ENCODE measurements at places on chromosomes 6 and 20.

DNA sequence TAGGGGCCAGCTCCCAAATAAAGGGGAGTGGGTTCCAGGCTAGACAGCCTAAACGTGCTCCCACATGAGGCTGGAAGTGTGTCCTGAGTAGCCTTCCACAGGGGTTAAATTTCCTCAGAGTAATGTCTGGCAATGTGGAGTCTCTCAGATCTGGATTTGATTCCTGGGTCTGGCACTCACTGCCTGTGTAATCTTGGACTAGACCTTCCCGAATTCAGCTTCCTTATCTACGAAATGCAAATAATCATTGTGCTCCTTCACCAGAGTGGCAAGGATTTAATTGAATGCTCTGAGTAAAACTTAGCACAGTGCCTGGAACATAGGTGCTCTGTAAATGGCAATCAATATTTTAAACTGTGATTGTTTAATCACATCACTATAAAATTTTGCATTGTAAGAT is 114.4 kb downstream of the SLX4IP start:
- no peak for DNase-seq

- no peak for DNase-seq
Observed at GRCh38 chr20:8388141-8388540, 256.1 kb downstream of the PLCB1 start.

GRCh38 chr20:13878566-13878965 is 93.7 kb downstream of the NDUFAF5 start:
- no peak for DNase-seq

DNA sequence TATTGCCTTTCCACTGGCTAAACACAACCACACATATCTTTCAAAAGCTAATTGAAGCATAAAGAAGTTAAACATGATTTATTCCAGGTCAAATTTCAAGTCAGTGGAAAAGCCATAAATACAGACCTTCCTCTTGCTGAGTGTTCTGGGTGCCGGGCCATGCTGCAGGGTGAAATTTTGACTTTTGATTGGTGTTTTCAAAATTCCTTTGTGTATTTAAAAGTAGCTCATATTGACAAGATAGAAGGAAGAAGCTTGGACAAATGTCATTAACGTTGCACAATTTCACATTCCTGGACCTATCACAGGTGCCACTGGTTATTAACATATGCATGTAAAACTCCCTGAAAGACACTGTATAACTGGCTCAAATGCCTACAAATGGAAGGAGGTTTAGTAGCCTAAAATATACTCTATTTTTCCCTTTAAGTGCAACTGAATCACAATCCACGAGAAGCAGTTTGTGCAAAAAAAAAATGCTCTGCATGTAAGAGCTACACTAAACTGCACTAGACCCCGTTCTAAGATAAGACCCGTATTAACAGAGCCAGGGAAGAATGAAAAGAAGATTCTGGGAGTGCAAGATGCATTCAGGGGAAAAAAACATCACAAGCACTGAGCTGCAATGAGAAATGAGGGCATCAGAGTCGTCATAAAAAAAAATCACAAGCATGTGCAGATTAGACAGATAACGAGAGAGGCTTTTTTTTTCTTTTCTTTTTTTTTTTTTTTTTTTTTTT is 30.4 kb downstream of the ATXN1 start:
- no peak for DNase-seq

- DNase-seq, result no peak
Observed at GRCh38 chr6:15501826-15502445, 160.9 kb downstream of the DTNBP1 start.

DNA sequence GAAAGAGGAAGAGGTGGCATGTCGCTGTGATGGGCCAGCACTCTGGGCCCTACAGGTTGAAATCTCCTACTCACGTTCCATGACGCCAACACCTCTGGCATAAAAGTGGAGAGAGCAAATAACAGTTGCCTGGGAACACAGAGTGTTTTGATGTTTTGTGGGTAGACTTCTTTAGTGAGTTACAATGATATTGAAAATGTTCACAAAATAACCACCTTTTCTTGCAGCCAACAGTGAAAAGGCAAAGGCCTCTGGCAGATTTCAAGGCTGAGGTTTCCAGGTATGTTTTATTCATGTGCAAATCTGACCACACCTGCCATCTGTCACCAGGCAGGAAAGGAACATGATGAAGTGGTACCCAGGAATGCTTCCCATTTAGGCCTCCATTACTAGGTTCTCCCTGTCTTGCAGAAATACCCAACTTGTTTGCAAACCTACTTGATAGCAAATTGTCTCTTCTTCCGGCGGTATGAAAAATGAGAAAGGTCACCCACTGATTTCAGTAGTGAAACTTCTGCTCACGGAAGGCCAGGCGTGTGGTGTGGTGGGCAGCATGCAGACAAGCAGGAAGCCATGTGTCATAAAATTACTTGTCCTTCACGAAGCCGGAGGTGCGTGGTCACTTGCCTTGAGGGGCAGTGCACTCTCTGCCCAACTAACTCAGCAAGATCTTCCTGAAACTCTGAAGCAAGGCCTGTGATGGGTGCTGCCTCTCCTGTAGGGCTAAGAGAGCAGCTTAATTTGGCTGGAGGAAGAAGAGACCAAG is 299.1 kb upstream of the PRDM1 start:
- DNase-seq, result no peak

GRCh38 chr6:42450477-42451332 is 1.0 kb downstream of the TRERF1 start:
- no peak for DNase-seq

- DNase-seq, result peak; percentile 30
Observed at GRCh38 chr6:2764610-2765165, 505 bp upstream of the WRNIP1 start.

GRCh38 chr20:760751-761417 is 7.4 kb downstream of the SLC52A3 start:
- peak; percentile 17 for DNase-seq

DNA sequence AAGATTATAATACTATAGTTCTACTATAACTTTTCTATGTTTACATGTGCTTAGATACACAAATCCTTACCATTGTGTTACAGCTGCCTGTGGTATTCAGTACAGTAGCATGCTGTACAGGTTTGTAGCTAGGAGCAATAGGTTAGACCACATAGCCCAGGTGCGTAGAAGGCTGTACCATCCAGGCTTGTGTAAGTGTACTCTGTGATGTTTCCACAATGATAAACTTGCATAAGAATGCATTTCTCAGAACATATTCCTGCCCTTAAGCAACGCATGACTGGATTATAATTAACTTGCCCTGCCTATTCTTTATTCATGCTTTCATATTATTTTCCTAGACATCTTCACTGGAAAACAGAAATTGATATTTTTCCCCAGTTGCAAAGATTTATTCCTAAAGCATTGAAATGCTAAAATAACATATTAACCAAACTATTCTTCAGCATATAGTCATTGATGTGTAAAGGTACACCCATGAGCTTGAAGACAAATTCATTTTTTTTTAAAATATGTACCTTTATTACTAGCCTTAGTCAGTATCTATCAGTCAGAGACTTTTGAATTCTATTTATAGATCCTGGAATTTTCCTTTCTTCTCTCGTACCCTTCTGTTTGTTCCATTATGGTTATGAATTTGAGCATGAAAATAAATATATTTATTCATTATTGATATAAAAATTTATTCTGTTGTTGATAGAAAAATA is 7.2 kb upstream of the CTAGE9 start:
- no peak for DNase-seq

DNA sequence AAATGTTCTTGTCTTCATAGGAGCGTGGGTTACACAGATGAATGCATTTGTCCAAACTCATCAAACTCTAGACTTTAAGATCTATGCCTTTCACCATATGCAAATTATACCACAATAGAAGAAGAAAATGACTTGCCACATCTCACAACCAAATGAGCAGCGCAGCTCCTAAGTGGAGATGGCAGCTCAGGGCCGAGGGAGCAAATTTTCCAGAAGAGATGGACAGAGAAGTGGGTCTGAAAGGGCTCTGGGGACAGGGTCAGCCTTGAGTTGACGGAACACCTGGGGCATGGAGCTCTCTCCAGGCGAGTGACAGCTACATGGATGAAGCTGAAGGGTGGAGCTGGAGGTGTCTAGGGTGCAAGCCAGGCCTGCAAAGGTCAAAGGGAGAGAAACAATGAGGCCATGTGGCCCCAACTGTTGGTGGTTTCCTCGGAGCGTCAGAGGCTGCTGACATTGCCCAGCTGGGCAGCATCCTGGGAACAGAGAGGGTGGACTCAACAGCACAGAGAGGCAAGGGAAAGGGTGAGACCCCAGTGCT is 228.3 kb downstream of the NRN1 start:
- DNase-seq, result no peak

DNA sequence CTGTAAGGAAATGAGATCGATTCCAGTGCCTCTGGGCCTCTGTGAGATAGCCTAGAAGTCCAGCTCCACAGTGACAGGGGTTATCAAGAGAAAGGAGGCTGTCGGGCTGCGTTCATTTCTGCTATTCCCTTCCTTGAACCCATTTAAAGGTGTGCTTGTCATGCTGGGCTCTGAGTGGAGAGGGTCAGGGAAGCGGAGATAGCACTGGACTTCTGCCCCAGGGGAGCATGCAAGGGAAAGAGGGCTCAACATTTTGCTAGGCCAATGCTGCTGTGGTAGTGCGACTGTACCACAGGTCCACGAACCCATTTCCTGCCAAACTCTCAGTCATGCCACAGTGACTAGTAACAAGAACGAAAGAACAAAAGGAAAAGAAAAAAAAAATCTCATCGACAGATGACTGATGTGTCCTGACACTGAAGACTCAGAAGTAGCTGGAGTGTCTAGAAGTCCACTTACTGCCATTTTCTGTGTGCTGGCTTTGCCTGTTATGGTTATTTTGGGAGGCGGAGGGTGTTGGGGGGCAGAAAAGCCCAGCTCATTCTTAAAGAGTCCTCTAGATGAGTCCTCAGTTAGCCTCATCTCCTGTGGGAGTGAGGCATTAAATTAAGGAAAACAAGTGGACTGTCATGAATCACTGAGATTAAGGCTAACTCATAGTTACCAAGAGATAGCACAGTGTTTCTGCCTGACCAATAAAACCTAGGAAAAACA is 8.1 kb downstream of the NEDD9 start:
- DNase-seq, result no peak

GRCh38 chr20:8640461-8640860 is 428.4 kb upstream of the PLCB4 start:
- DNase-seq, result no peak

- DNase-seq, result no peak
Observed at GRCh38 chr20:24772667-24773066, 176.4 kb upstream of the CST7 start.

- no peak for DNase-seq
Observed at GRCh38 chr20:63082308-63082938, 75.7 kb upstream of the BHLHE23 start.

- DNase-seq, result peak; percentile 21
Observed at GRCh38 chr20:59042151-59042795, at the start of gene PRELID3B. TSS of gene PRELID3B (minus strand) at chr20:59042786. CDS start at chr20:59042730, 56 bp downstream.

DNA sequence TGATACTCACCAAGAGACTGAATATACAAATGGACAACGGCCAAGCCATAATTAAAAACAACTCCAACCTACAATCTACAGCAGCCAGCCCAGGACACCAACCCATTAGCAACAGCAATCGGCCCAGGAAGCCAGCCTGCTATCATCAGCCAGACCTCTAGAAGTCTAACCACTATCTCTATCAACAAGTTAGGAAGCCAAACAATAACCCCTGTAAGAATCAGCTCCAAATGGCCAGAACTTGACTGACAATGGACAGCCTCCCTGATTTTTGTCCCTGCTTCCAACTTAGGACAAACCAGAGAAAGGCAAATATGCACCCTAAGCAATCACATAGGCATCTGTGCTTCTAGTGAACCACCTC is 511.8 kb upstream of the JARID2 start:
- DNase-seq, result no peak

DNA sequence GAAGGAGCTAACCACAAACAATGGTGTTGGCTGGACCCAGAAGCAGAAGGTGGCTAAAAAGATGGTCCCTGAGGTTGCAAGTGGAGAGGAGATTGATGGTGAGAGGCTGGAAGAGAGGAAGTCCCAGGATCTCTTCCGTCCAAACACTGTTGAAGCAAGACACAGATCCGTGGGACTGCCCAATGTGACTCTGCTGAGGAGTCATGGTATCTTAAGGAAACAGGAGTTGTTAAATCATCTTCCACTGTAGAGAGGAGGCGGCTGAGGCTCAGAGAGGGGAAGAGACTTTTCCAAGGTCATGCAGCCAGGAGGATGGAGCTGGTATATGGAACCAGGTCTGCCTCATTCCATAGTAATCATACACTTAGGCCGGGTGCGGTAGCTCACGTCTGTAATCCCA is 4.1 kb upstream of the ZNF335 start:
- no peak for DNase-seq

DNA sequence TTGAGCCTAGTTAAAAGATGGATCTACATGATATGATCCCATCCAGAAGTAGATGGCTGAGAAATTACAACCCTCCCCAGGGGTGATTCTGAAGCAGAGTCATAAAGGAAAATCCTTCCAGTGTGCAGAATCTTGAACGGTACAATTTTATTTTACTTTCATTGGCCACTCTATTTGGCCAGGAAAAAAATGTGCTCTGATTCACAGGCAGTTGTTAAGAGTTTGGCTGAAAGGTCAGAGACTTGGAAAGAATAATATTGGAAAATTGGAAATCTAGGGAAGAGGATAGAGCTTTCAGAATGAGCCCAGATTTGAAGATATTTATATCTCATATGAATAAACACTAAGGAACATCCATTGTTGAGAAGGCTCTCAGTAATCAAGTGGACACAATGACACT is 1299.3 kb upstream of the GJE1 start:
- DNase-seq, result no peak

GRCh38 chr6:136600818-136601217 is 50.6 kb upstream of the MAP7 start:
- no peak for DNase-seq

DNA sequence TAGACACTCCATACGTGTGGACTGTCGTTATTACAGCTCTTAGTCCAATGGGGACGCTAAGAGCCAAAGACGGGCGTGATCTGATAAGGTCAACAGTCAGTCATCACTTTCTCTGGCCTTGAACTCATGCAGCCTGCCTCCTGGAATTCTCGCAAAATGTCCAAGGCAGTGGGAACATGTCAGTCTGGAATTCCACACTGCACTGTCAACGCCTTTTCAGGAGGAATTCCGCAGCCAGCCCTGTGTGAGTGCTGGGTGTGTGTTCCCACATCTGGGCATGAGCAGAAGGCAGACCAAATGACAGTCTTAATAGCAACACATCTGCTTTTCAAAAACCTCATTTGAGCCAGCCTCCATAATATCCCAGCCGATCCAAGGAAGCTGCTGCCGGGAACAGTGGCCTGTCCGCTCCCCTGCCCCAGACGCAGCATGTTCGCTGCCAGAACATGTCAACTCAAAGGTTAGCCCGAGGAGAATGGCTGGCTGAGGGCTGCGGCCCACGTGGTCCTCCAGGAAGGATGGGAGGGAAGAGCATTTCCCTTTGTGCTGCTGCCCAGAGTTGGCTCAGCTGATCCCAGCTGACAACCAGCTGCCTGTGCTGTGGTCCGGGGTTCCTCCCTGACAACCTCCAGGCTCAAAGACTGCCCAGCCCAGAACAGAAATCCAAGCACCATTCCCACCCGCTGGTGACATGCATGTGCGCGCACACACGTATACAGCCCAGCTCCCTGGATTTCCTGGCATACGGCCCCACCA is 103.1 kb downstream of the SULF2 start:
- DNase-seq, result no peak
